Aorta (tissue), 5 donors: ENCODE measurements at places on chromosomes 6 and 20.

- no peak for DNase-seq
Measured at GRCh38 chr6:93293460-93293859, 125.9 kb downstream of the EPHA7 start.

DNA sequence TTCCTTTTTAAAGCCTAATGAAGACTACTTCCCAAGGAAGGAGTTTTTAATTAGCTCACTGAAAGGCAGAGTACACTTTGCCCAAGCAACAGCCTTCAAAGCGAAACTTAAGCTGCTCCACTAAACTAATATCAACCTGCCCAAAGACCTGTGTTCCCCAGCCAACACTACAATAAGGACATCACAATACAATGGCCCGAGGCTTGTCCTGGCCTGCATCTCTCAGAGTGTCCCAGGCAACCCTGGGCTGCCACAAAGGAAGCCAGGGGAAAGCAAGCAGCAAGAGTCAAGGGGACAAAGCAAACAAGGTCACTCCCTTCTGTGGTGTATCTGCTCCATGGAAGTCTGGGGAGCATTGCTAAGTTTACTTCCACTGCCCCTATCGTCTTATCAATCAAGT, 52.3 kb downstream of the PIGU start:
- DNase-seq: no peak

DNA sequence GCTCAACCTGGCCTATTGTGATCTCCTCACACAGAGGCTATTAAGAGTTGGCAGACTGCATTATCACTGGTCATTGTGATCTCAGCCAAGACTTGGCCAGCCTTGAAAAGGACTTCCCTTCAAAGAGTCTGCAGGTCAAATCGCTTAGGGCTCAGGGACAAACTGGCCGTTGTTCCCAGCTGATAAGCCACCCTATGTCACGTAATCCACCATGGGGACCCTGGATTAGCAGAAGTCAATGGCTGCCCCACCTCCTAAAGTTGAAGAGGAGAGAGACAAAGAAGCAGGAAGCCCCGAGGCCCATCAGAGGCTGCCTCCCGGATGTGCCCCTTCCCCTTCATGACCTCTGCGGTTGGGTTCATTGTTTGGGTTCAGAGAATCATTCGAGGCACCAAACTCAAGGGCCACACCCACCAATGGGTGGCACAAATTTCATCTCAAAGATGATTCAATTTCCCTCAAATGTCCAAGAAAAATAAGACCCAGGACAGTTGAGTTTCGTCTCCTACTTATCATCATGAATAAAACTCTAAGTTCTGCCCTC, 56.6 kb downstream of the BPIFB1 start:
- DNase-seq: peak; percentile 37

DNA sequence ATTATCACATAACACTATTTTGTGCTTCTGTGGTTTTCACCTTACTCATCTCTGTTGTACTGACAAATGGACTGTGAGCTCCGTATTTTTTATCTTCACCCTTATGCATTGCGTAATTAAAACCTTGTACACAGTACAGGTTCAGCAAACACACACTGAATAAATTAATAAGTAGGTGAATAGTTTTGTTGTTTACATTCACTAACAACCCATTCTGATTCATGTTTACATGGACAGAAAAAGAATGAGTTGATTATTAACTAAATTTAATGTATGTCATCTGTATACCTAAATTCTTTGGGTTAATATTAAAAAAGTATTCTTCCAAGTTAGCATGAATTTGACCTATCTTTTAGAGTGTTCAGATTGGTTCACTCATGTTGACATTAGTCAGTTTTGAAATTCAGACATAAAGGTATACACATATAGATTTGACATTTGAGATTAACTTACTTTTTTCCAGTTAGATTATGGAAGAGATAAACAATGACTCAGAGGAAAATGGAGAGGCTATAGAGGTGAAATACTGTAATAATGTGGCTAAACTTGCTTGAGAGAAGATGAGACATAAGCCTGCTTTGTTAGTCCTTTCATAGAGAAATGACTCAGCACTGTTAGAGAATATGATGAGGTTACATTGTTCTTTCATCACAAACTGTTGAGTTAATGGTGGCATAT, 541.7 kb upstream of the FLRT3 start:
- no peak for DNase-seq

DNA sequence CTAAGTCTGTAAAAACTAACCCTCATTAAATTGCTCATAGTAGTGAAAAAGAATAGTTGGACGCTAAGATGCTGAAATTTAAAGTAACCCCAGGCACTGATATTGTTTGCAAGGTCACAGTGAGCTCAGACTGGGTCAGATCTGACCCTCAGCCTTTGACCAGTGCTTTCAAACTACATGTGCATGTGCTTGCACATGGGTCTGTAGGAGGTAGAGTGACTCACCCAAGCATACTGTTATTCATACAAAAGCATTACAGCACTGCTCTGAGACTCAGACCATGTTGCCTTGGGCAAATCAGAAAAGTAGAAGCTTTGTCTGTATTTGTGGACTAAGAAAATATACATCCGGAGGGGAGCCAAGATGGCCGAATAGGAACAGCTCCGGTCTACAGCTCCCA, 326.4 kb upstream of the MARCKS start:
- DNase-seq: no peak

GRCh38 chr20:35299780-35300179, 7.6 kb upstream of the FAM83C start:
- DNase-seq: no peak

GRCh38 chr6:89436226-89436625, 3.3 kb downstream of the ANKRD6 start:
- no peak for DNase-seq

- no peak for DNase-seq
Measured at GRCh38 chr6:113960795-113961194, 10.2 kb downstream of the HDAC2 start.

- no peak for DNase-seq
Measured at GRCh38 chr6:107956586-107957307, 1.3 kb downstream of the SEC63 start.

DNA sequence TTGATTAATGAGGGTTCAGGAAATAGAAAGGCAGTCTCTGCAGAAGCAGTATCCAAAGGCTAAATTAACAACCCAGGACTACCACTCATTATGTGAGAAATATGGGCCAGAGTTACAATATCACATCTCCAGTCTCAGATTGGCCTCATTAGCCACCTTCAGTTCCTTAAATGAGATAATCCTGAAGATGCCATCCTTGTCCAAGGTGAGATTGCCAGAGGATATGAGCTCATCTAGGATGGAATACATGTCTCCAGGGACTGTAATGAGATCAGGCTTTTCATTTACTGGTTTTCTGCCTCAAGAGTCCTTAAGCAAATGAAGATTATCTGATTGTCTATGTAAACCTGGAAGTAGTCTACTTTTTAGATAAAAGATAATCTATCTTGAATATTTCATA, 196.3 kb downstream of the FUT9 start:
- DNase-seq: no peak

DNA sequence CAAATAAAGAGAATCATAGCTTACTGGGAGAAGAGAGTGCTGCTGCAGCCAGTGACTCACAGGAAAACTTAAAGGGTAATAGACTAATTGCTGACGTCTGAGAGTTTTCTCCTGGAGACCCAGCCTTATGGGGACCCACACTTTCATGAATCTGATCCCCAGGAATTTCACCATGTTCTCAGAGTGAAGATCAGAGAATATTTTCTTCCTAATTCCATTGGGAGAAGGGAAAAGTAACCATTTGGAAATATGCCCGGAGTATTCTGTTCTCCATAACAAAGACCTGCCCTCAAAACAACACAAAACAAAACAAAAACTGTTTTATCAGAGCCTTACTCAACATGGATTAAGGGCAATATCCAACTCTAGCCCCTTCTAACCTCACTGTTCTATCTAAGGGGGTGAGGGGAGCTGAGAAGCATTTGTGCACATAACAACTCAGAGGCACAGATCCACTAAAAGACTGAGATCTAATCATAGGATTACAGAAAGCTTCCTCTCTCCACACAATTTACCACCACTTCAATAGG, 168.2 kb upstream of the SSTR4 start:
- no peak for DNase-seq

- peak; percentile 86 for DNase-seq
Measured at GRCh38 chr20:36574366-36575135, 1.2 kb downstream of the TGIF2 start.

DNA sequence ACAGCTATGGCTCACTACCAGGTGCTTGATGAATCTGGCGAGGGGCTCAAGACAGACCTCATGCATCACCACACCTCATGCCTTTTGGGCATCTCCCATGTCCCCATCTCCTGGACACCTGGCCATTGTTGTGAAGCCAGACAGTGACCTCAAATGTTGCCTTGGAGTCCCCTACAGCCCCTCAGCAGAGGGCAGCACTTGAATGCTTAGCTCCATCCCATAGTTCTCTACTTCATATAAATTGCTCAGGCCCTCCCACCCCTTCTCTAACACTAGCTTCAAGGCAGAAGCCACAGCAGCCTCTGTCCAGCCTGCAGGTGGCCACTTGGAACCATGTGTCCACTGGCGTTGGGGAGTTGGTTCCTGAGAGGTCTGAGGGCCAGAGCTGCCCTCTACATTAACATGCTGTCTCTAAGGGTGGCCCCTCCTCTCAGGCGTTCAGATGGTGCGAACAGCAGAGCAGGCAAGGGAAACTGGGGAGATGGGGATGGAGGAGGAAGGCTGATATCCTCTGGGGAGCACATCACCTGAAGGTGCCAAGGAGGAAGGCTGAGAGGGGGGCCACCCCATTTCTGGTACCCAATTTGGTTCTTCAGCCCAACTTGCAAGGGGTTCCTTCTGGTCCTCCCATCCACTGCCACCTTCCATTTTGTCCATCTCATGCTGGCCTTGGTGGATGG, 31.3 kb downstream of the MOCS1 start:
- DNase-seq: peak; percentile 29

DNA sequence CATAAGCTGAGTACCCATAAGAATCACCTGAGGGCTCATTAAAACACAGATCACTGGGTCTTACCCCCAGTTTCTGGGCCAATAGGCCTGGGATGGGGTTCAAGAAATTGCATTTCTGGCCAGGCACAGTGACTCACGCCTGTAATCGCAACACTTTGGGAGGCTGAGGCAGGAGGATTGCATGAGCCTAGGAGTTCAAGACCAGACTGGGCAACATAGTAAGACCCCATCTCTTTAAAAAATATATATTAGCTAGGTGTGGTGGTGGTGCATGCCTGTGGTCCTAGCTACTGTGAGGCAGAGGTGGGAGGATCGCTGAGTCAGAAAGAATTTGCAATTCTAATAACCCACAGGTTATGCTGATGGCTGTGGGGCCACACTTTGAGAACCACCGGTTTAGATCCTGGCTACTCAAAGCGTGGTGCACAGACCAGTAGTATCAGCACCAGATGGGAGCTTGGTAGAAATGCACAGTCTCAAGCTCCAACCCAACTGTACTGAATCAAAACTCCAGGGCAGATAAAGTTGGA, 2.0 kb downstream of the CCM2L start:
- no peak for DNase-seq

DNA sequence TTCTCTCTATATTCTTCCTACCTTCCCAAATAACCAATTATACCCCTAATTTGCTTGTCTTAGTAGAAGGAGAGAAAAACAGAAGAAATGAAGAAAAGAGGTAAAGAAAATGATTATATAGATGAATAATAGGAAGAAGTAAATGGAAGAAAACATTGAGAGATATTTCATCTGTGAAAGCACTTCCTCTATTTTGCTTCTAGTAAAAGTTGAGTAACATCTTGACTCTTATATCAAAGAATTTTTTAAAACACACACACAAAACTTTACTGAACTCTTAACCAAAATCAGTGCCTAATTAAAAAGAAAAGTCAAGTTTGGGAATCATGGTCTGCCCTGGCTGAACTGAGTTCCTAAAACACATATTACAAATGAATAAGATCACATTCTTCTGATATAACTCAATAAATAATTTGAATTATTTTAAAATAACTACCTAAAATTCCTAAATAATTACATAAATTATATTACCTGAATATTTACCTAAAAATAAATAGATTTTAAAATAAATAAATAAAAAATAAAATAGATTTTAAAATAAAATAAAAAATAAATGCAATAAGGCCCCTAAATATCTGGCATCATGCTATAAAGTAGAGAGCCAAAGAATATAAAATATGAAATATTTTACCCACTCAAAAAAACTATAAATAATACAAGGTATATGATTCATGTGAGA, 8.8 kb downstream of the SLC17A2 start:
- DNase-seq: no peak

DNA sequence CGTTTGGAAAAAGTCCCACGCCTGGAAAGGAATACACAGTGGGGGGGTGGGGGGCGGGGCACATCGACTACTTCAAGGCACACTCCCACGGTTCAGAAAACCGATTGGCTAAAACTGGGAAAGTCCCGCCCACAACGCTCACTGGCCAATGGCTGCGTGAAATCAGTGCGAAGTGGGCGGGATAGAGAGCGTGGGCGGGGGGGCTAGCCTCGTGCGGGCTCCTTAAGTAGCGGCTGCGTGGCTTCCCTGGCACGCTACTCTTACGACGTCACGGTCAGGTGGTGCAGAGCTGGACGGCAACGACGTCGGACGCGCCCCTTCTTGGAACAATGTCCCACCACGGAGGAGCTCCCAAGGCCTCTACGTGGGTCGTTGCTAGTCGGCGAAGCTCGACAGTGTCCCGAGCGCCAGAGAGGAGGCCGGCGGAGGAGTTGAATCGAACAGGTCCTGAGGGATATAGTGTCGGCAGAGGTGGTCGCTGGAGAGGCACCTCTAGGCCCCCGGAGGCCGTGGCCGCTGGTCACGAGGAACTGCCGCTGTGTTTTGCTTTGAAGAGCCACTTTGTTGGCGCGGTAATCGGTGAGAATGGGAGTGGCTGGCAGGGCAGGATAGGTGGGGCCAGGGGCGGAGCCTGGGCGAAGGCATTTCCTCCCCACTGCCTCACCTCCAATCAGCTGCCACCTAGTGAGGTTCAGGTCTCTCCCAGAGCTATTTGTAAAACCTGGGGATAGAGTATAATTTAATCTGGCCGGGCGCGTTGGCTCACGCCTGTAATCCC, at the start of gene DDX43:
TSS of gene DDX43 (plus strand) at position 252 of the 778 bp plus-strand sequence. CDS start at position 330, 78 bp downstream.
- peak; percentile 69 for DNase-seq

- no peak for DNase-seq
Measured at GRCh38 chr6:36419310-36419709, 23.3 kb downstream of the PXT1 start.

DNA sequence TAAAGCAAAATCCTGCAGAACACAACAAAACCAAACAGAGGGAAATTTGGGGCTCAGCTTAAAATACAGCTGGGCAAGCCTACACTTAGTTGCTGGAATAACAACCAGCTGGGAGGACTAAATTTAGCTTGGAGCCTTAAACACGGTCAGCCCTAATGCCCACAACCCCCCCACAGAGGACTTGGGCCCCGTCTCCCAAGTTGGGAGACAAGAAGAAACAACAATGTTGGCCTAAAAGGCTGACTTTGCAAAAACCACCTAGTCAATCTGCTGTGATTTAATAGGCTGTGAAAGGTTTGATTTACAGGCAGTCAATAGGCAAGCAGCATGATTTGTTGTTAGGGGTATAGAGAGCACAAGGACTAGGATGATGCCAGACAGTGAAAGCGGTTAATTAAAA, 40.3 kb upstream of the ARMC2 start:
- DNase-seq: no peak

GRCh38 chr6:43468748-43469681, 8.4 kb upstream of the TJAP1 start:
- DNase-seq: no peak
